ENCODE measurements at places on chromosomes 6 and 20.

DNA sequence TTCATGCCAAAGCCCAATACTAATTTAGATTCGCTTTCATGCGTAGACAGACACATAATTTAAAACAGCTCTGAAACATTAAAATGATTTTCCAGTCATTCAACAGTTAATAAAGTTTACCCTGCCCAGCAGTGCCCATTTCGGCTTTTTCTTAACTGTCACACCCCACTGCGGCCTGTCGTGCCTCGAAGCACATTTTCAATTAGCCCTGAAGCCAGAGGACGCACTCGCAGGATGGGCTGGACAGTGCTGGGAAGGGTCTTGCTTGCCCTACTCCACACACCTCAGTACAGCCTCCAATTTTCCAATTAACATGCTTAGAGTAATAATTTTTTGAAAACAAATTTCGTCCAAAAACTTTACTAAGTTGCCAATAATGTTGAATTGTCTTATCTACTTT, 35.3 kb downstream of the TAF4 start:
- no peak for DNase-seq

GRCh38 chr20:49851231-49851705, 38.6 kb downstream of the SLC9A8 start:
- DNase-seq: no peak

GRCh38 chr20:53939190-53939571, 131.2 kb downstream of the BCAS1 start:
- no peak for DNase-seq

DNA sequence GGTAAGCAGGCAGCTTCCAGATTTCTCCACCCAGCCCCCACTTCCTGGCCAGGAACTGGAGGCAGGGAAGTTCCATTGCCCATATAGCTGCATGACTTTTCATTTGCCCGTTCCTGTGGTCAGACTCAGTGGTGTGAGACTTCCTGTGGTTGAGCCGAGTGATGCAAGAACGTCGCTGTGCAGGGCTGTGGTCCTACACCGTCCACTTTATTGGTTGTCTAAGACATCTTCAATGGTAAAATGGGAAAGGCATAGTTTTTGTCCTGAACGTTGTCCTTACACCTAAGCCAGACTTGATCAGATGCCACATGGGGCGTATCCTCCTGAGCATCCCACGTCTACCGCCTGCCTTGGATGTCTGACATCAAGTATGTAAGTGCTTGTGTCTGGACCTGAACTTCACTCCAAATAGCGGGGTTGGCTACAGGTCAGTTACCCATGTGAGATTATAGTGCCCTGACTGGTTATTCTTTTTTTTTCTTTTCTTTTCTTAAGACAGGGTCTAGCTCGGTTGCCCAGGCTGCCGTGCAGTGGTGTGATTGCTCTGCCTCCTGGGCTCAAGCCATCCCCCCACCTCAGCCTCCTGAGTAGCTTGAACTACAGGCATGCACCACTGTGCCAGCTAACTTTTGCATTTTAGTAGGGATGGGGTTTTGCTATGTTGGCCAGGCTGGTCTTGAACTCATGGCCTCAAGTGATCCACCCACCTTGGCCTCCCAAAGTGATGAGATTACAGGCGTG, 25.9 kb upstream of the GTSF1L start:
- no peak for DNase-seq

DNA sequence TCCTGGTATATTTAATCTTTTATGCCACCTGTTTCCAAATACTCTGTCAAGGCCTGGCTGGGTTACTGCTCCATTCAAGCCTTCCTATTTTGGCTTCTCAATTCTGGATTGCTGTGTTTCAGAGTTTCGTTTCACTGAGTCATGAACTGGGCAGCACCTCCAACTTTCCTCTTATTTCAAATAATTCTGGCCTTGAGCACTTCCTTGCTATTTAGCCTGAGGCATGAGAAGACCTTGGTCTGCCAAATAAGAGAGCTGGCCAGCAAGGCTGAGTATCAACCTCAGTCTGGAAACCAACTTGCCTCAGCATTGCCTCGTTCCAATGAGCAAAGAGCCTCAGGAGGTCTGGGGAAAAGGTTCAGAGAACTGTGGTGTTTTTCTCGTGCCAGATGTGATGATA, 66.6 kb downstream of the TNFAIP3 start:
- no peak for DNase-seq

- no peak for DNase-seq
Measured at GRCh38 chr6:148325316-148326068, 17.1 kb upstream of the SASH1 start.

GRCh38 chr6:25485821-25486534, 166.0 kb upstream of the SCGN start:
- no peak for DNase-seq
